C1 segment of cervical spinal cord (tissue), 14 donors: ENCODE measurements at places on chromosomes 6 and 20.

- DNase-seq: peak; percentile 75
Observed at GRCh38 chr6:98833057-98833306, 1.4 kb upstream of the POU3F2 start.

GRCh38 chr6:68497927-68498326, 137.2 kb upstream of the ADGRB3 start:
- no peak for DNase-seq

GRCh38 chr6:41373919-41374617, 38.7 kb downstream of the NCR2 start:
- no peak for DNase-seq

GRCh38 chr20:46063151-46063550, 26.6 kb downstream of the NCOA5 start:
- no peak for DNase-seq

- DNase-seq: no peak
Observed at GRCh38 chr20:37547912-37548311, 20.2 kb upstream of the BLCAP start.

DNA sequence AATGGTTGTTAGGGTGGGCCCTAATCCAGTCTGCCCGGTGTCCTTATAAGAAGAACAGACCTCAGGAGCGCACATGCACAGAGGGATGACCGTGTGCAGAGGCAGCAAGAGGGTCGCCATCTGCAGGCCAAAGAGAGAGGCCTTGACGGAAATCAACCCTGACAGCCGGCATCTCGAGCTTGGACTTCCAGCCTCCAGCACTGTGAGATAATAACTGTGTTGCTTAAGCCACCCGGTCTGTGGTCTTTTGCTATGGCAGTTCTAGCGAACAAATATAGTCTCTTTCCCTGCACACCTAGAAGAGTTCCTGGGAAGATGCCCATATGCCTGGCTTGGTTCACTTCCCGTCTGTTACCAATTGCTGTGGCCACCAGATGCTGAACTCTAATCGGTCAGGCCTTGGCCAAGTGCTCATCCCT, 35.3 kb upstream of the PTGIS start:
- no peak for DNase-seq

DNA sequence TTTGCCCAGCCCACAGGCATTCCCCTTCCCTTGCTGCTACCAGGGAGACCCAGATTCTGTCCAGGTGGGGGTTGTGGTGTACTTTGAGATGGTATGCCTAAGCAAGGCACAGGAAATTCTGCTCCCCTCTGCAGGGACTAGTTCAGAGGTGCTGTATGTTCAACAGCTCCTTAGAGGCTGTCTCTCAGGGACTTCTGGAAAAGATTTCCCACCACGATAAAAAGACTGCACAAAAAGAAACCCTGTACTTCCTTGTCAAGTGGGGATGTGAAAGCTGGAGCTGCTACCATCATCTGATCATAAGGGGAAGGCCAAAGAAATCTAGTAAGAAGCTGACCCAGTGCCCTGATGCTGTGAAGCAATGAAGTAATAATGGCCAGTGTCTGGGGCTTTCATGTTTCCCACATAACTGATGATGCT, 51.5 kb upstream of the SMIM29 start:
- DNase-seq: no peak

- DNase-seq: no peak
Observed at GRCh38 chr20:22795871-22796270, 211.5 kb upstream of the FOXA2 start.

GRCh38 chr20:1920252-1920651, 25.0 kb downstream of the SIRPA start:
- no peak for DNase-seq

DNA sequence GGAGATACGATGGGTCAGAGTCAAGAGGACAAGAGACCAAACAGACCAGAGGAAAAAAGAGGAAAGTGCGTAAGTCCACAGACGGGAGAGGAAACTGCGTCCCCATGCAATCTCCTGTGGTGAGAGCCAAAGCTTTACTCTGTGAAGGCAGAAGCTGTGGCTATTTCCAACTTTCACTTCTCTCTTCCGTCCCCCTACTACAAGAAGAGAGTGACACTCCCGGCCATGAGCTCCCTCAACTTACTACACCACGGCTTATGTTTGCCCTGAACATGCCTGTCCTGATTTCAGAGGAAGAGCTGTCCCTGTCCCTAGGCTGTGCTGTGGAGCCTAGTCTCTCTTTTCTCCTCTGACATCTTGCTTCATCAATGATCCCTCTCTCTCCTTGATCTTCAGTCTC, 11.5 kb upstream of the SSR1 start:
- no peak for DNase-seq
